Activated CD8-positive, alpha-beta memory T cell treated with anti-CD3 and anti-CD28 coated beads for 4 hours (primary cell): ENCODE measurements at places on chromosomes 7 and 10.

- DNase-seq, result no peak
These were observed 42.3 kb downstream of the RHOBTB1 start for GRCh38 chr10:60901561-60902235.

GRCh38 chr7:46174196-46174580 lies 253.1 kb upstream of the IGFBP3 start:
- no peak for DNase-seq

DNA sequence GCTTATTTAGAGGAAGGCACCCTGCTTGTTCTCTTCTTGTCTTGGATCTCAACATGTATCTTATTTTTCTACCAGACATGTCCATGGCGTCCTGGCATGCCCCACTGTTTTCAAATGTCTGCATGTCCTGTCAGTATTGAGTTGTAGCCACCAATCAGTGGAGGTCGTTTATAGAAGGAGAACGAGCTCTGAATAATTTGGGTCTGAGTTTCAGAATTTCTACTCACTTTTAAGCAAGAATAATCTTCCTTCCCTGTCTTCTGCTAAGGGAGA lies 2.9 kb upstream of the HOXA13 start:
- DNase-seq, result no peak

DNA sequence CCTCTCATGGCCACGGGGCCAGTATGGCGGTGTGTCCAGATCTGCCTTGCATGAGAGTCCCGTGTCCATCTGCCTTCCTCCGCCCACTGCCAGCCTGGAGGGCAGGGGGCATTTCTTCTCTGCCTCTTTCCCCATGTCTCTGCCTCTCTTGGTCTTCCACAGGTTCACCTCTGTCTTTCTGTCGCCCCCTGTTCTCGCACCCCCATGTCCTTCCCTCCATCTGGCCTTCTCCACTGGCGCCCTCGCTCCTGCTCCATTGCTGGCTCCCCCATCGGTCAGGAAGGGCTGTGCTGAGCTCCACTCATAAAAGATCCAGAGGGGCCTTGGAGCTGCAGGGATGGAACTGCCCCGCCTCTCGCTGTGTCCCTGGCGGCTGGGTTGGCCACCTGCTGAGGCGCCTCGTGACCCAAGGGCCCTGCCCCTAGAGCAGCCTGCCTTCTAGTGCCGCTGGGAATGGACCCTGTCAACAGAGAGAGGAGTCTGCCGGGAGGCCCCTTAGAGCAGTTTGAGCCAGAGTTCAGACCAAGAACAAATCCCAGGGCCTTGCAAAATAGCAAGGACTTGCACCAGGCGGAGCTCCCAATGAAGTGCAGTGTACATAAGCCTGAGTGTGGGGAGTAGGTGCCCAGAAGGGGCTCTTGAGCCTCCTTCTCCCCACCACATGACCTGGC lies 42.0 kb downstream of the GOLGA7B start:
- DNase-seq, result no peak

DNA sequence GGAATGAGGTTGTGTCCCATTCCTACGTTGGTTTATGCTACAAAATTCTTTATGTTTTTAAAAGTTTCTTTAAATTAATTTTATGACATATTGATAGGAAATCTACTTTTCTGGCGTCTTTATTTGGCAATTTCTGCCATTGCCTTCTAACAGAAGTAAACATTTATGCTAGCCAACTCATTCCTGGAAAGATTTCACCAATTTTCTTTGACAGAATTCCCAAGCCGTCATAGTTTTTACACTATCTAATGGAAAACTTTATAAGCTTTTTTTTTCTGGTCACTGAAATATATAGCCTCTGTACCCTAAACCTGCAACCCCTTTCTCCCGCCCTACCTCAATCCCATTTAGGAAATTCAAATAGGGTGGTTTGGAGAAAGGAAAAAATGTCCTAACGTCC lies 6.1 kb upstream of the TCAF1 start:
- DNase-seq, result no peak
